ENCODE measurements at places on chromosomes 2 and 18.

- no peak for DNase-seq
Measured at GRCh38 chr18:25799231-25799630, 291.2 kb downstream of the SS18 start.

- DNase-seq = no peak
Measured at GRCh38 chr2:202762556-202762955, 109.0 kb downstream of the ICA1L start.

DNA sequence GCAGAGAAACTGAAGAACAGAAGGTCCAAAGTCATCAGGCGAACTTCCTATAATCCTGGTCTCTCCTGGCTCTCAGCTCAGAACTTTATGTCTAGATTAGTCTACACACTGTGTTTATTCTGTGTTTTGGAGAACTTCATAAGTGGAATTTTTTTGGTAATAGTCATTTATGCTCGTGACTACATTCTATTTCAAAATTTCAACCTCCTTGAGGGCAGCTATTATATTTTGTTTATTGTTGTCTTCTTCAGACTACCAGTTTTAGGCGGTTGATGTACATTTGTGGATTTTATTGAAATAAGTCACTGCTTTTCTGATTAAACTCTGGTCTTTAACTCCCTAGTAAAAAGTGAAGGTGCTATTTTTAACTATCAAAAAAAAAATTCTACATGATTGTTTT lies 816.6 kb downstream of the SATB2 start:
- DNase-seq = no peak

- no peak for DNase-seq
Measured at GRCh38 chr2:108215794-108216211, 24.0 kb upstream of the SULT1C3 start.

- no peak for DNase-seq
Measured at GRCh38 chr18:4806331-4806730, 351.2 kb upstream of the DLGAP1 start.

- DNase-seq = no peak
Measured at GRCh38 chr2:196242131-196242620, 70.8 kb upstream of the STK17B start.

DNA sequence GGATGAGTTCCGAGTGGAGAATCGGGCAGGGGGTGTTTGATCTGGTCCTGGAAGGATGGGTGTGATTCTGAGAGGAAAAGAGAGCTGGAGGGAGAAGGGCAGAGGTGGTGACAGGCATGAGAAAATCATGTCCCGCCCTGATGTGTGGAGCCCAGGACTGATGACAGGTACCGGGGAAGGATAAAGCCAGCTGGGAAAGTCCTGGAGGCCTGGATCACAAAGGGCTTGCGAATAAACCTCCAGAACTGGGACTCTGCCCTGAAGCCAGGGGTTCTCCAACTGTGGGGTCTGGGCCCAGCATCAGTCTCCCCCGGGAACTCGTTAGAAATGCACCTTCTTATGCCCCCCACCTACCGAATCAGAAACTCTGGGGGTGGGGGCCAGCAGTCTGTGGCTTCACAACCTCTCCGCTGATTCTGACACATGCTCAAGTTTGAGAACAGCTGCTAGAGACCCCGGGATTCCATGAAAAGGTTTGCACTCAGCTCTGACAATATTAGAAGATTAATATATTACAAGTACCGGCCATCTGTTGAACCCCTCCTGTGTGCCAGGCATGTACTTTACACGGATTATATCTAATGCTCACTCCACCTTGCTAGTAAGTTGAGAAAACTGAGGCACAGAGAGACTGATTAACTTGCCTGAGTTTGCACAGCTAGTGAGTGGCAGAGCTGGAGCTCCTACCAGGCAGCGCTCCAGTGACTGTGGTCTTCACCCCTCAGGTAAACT lies 8.0 kb downstream of the TNFRSF11A start:
- DNase-seq = no peak

DNA sequence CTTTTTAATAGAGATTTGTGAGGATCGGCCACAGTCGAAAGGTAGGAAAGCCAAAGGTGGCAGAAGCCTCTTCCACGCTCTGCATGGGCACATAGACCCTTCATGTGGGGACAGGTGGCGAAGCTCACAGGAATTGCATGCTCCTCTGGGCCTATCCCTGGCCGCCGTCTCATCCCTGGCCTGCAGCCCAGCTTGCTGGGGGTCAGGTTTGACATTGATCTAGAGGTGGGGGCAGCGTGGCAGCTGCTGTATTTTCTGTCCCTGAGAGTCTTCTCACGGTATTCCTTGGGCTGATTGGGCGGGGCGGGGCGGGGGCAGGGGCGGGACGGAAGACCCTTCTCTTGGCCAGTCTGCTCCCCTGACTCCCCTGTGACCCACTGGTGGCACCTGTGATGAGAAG lies 48.9 kb downstream of the STK25 start:
- no peak for DNase-seq

GRCh38 chr2:121591199-121591598 lies 58.1 kb downstream of the CLASP1 start:
- no peak for DNase-seq

DNA sequence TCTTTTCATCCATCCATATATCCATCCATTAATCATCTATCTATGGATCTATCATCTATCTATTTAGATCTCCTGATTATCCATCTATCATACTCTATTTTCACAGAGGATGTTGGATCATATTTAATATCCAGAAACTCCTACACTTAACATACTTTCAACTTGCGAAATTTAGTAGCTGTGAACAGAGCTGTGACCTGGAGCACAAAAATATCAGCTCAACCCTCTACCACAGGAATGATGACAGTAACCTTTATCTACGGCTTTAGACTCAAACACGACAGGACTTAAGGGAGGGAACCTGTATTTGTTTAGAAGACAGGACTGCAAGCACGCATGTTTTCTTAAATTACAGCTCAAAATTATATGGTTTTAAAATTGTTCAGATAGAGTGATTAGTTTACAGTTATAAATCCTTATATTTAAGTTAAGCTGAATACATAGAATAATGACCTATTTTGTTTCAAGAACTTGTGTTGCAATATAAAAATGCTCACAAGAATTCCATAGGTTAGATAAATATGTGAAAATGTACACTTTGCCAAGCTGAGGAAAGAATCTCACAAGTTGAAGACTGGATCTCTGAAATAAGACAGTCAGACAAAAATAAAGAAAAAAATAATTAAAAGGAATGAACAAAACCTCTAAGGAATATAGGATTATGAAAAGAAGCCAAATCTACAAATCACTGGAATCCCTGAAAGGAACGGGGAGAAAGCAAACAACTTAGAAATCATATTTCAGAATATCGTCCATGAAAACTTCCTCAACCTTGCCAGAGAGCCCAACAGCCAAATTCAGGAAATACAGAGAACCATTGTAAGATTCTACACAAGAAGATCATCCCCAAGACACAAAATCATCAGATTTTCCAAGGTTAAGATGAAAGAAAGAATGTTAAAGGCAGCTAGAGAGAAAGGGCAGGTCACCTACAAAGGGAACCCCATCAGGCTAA lies 142.0 kb downstream of the COL6A3 start:
- DNase-seq = no peak

DNA sequence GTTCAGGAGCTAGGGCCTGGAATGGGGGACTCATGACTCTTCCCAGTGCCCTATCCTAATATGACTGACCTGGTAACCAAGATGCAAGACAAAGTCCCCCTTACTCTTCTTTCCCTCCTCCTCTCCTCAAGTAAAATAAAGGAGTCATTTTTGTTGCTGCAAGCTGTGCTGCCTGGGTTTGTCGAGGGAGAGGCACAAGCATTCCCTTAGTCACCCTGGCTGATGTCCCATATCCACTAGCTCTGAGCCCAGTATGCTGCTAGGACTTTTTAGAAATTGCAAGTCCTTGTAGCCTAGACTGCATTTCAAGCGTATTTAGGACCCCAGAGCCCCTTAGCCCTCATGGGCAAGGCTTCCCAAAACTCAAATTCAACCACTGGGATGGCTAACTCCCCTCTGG lies 338.5 kb upstream of the SETBP1 start:
- no peak for DNase-seq

GRCh38 chr2:61218817-61219170 lies 56.8 kb downstream of the C2orf74 start:
- no peak for DNase-seq

GRCh38 chr2:45483997-45484396 lies 127.1 kb downstream of the SRBD1 start:
- no peak for DNase-seq

DNA sequence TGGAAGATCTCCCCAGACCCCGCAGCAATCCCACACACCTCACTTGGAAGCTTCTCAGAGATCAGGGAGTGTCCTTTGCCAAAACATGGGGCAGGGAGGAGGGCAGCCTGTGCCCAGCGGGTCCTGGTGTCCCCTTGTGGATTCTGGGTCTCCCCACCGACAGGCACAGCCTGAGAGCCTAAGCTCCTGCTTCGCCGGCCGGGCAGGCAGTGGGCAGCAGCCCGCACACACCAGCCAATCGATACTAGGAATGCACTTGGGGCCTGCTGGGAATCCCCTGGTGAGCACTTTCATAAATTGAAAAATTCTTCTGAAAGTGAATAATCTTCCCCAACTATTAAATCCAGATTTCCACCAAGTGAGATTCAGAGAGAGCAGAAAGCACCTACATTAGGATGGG lies 246.0 kb downstream of the ATAD2B start:
- DNase-seq = no peak

DNA sequence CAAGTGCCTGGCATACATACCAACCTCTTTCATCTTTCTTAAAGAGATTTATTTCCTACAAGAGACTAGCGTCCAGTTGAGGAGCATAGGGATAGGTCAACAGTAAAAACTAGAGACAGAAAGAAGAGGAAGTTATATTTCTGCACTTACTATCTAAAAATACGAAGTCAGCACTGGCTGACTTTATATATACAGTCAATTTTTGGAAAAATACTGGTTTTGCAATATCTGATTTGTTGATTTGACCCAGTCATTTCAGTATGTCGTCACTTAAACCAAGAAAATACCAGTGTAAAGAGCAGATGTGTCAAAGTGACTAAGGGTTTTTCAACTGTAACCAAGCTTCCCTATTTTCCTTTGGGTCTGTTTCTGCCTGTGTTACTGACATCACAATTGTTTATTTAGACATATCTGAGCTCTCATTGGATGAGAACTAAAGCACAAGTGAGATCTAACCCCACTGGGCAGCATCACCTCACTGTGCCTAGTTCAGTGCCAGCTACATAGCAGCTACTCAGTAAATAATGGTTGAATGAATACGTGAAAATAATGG lies 23.0 kb downstream of the CYTIP start:
- DNase-seq = no peak

- no peak for DNase-seq
Measured at GRCh38 chr2:224039770-224040440, 819 bp upstream of the SERPINE2 start.

GRCh38 chr2:158969162-158969714 lies 798 bp downstream of the TANC1 start:
- DNase-seq = no peak

DNA sequence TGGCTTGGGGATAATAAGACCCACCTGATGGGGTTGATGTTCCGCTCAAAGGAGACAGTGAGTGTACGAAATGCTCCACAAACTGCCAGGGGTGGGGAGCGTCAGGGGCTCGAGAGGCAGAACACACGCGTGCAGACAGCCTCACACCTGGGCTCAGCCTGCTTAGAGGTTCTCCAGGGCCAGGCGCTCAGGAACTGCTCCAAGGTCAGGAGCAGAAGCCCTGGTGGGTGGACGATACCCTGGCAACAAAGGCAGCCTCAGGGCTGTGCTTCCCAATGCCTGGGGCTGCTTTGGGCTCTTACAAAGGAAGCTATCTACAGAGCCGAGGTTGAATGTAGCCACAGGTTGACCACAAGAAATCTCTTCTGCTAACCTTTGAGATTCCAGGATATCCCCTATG lies 114.4 kb downstream of the CLIP4 start:
- DNase-seq = no peak

GRCh38 chr2:70696142-70696541 lies 71.9 kb downstream of the ADD2 start:
- no peak for DNase-seq
